Stimulated activated CD4-positive, alpha-beta T cell treated with anti-CD3 and anti-CD28 coated beads, Interleukin-1b, Interleukin-23, amount 100 ng/mL, for 1 hour (primary cell): ENCODE measurements at places on chromosomes 5 and 9.

- no peak for DNase-seq
Observed at GRCh38 chr9:5624655-5625054, 4.3 kb upstream of the RIC1 start.

GRCh38 chr5:94675965-94676618 lies 57.6 kb downstream of the SLF1 start:
- no peak for DNase-seq

DNA sequence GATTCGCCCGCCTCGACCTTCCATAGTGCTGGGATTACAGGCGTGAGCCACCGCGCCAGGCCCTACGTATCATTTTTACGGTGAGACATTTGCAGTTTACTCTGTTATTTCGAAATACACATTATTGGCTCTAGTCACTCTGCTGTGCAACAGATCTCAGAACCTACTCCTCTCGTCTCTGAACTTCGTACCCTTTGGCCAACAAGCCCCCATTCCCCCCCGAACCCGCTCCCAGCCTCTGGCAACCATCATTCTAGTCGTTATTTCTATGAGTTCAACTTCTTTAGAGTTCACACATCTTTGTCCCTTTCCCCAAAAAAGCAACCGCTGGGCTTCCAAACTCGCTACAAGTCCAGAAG lies 735 bp downstream of the PTGR1 start:
- DNase-seq, result no peak

DNA sequence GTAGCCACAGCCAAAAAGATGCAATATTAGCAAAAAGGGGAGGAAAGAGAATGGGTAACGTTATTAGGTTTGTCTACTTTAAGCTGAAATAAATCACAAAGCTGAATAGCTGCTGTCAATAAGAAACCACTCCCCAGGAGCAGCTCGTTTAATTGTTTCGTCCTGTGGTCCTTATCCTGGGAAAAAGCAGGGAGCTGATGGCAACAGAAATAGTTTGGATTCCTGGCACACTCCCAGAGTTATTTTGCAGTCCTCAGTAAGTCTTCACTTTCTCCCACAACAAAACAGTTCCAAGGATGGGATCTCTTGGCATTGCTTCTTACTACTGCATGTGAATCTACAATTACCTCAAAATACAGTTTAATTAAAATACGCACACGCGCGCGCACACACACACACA lies 28.8 kb downstream of the FRMD3 start:
- no peak for DNase-seq

DNA sequence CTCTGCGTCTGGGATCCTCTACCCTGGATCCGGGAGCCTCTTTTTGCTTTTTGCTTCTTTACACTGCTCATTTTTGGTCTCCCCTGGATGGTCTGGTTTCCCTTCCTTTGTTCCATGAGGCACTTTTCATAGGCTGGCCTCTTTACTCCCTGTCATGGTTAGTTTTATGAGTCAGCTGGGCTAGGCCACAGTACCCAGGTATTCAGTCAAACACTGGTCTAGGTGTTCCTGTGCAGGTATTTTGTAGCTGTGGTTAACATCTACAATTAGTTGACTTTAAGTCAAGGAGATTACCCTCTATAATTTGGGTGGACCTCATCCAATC lies 17.5 kb downstream of the ANKRD33B start:
- no peak for DNase-seq

GRCh38 chr5:82314964-82315758 lies 37.0 kb upstream of the RPS23 start:
- DNase-seq, result no peak

GRCh38 chr9:129042016-129042415 lies 5.6 kb downstream of the MIGA2 start:
- DNase-seq, result no peak

- no peak for DNase-seq
Observed at GRCh38 chr9:85319936-85320656, 421.7 kb downstream of the AGTPBP1 start.

- no peak for DNase-seq
Observed at GRCh38 chr5:146653560-146653959, 137.6 kb upstream of the GPR151 start.

DNA sequence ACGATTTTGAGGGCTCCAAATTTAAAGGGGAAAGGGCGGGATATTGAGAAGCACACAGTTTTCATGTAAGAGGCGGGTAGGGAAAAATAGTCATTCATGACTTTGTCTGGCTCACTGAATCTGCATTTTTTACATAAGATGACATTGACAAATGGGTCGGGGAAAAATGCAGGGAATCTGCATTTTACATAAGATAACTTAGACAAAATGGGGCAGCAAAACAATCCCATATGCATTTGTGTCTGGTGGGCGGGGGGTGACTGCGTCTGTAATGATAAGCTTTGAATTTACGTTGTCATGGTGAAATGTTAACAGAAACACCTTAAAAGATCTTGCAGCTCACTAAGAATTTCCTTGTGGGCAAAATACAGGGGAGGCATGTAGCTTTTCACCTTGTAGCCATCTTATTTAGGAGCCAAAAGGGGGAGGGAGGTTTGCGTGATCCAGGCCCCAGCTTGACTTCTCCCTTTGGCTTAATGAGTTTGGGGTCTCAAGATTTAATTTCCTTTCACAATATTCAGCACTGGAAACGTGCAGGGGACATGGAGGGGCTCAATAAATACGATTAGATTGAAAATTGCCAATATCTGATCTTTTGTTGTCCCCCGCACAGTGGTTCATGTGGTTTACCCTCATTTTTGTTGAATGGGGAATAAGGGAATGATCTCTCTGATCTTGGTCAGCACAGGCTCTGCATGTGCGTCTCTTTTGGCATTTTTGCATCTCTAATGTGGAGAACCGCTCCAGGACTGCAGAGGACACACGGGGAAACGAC lies 41.1 kb upstream of the GADD45G start:
- no peak for DNase-seq

DNA sequence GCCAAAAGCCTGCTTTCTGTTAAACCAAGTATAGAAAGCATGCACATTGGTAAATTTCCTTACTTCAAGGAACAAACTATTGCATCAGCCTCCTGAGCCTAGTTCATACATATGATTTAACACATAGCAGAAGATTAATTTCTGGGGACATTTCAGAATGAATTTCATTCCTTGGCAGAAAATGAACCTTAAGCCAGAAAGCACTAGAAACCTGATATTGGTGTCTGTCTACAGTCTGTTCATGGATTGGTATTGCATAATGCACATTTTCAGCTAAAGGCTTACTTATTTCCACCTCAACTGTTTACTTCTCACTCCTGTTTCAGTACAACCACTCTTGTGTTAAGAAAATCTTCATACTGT lies 1471.8 kb upstream of the NUDT12 start:
- DNase-seq, result no peak
